H54 (cell line): ENCODE measurements at places on chromosomes 4 and X.
A peak's percentile ranks its signal among the peaks of the same experiment; 100 is the strongest.

DNA sequence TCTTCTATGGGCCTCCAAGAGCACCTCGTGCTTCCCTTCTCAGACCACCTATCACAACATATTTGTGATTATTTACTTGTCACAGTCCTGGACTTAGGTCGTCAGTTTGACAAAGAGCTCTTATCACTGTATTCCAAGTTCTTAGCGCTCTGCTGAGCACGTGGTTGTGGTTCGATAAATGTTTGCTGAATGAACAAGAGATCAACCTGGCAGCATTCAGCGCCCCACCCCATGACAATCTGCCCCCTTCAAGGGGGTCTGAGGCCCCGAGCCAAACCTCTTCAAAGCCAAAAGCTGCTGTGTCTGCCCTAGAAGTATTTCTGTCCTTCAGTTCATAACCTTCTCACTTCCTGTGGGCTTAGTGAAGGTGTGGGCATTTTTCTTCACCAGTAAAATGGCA, 15.0 kb downstream of the RPS4X start:
- no peak for DNase-seq

DNA sequence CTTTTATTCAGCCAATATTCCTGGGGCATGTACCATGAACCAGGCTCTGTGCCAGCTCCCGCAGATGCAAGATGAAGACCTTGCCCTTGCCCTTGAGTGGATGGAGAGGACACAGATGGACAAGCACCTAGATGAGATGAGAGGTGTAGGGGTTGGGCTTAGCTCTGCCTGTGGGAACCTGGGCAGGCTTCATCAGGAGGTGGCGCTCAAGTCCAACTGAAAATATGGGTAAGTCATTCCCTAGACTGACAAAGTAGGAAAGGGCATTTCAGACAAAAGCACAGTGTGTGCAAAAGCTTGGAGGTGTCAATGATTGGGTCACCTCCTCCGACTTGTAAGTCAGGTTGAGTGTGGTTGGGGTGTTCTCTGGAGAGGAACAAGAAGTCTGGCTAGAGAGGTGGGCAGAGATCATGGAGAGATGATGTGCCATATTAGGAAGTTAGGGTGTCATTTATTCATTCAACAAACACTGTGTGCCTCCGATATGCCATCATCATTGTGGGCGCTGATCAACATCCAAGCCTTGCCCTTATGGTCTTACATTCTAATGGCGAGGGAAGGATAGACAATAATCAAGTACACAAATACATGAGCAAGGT, 64.6 kb downstream of the ANAPC4 start:
- peak; percentile 22 for DNase-seq

- peak; percentile 26 for DNase-seq
Measured at GRCh38 chrX:123920105-123920785, 41.3 kb upstream of the STAG2 start.

DNA sequence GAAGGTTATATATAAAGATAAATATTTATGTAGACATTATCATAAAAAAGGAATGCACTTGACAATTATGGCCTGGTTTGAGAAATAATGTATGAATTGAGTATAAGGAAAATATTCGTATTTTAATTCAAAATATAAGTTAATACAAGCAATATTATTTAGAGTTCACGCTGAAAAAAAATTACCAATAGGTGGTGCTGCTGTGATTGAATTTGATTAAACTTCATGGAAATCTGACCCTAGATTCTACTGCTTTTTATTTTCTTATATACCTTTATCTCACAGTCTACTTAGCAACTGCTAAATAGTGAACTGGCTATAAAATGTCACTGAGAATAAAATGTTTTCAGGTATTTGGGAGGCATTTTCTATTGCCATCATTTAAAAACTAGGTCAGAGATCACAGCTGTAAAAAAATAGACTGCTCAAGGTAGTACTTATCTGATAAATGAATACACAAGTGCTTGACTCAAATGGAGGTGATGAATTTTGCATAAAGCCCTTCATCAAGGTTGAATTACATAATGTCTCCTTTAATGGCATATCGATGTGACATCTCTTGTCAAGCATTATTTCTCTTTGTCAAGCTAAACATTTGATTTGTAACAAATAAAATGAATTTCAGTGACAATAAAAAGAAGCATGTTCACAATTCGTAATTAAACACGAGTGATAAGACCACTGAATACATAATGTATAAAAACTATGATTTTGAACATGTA, 1638.8 kb upstream of the PCDH7 start:
- no peak for DNase-seq

DNA sequence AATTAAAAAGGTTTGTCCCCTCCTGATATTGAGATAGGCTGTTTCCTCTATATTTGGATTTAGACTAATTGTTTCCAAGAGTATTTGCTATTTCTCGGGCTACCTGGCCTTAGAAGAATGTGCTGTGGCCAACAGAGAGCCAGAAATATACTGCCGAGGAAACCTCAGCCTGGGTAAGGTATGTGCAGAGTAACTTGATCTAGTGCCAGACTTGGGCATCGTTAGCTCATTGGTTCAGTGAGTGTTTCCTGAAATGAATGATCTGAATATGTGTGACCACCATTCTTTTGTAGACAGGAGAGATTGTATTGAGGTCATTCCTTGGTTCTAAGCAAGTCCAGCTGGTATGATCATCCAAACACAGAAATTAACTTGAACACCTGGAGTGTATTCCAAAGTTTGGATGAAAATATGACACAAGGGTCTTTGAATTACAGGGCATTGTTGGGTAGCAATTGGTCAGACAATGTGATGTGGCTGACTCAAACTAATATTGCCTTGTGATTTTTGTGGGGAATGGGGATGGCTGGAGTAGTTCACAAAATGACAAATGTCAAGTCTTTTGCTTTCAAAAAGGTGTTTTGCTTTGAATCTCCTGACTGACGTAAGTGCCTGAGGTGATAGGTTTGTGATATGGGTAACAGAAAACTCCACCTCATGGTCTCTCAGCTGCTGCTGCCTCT, 100.2 kb upstream of the CXCL13 start:
- DNase-seq, result no peak

GRCh38 chrX:53128097-53128749, 34.3 kb downstream of the KANTR start:
- no peak for DNase-seq

- DNase-seq, result no peak
Measured at GRCh38 chr4:127048376-127049044, 584.2 kb upstream of the INTU start.

DNA sequence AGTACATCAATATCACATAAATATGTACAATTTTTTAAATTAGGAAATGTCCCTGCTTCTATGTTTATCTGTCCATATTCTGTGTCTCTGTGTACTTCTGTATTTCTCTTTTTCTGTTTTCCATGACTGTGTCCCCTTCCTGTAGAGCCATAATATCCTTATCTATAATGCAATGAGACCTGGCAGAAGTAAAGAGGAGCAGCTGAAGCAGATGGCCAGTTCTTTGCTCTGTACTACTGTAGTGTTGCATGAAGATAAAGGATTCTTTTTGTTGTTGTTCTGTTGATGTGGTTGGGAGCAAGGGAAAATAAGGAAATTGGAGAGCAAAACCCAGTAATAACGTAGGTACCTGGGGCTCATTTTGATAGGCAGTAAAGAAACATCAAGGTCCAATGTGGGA, 301.7 kb downstream of the ADGRL3 start:
- no peak for DNase-seq

GRCh38 chrX:139909712-139910111, 23.1 kb downstream of the ATP11C start:
- no peak for DNase-seq

- peak; percentile 47 for DNase-seq
Measured at GRCh38 chr4:110198435-110199416, at the start of gene ELOVL6. ELOVL6 (minus strand) TSS chr4:110198615; CDS start chr4:110198335, 280 bp downstream.

DNA sequence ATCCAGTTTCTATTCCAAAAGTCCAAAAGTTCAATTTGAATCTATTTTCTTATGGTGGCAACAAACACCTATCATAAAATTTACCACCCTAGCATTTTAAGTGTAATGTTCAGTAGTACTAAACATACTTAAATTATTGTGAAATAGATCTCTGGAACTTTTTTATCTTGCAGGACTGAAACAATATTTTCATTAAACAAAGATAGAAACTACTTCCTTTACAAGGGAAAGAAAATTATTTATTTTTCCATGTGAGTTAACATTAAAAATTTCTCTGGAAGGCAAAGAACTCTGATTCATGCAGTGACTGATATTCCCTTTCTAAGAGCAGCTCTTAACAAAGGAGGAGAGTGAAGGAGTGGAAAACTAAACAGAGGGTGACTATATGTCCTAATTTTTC, 40.2 kb downstream of the ADH7 start:
- DNase-seq, result no peak

DNA sequence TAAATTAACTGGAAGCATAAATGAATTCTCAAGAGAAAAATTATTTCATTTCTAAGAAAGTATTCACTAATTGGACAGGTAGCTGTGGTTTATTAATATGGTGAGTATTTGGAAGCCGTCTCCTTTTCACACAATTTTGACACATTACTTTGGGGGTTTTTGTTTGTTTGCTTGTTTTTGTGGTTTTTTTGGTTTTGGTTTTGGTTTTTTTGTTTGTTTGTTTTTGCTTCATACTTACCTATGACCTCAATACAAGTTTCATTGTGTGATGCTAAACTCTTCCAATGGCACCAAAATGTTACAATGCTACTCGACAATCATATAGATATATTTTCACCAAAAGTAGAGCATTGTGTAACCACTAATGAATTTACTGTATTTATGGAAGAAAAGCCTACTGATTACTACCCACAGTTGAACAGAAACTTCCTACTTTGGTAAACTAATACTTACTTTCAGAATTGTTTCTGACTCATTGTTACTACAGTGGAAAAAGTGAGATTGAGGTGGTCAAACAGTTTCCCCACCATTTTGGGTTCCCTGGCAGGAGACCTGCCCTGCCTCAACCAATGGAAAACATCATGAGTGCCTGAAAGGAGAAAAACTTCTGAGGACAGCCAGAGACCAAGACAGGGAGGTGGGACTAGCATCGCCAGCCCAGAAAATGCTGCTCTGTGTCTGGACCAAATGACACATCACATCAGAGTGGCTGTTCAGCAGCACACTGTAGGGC, 443.1 kb downstream of the HNRNPD start:
- DNase-seq, result no peak

DNA sequence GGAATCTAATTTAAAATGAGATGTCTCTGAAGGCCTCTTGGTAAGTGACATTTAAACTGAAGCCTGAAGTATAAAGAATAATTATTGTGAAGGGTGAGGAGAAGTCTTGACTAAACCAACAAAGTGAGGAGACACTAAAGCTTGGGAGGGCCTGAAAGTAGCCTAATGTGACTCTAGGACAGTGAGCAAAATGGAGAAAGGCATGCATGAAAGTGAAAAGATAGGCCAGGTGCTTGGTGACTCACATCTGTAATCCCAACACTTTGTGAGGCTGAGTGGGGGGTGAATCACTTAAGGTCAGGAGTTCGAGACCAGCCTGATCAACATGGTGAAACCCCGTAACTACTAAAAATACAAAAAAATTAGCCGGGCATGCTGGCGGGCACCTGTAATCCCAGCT, 46.9 kb upstream of the SMARCAD1 start:
- DNase-seq, result no peak

DNA sequence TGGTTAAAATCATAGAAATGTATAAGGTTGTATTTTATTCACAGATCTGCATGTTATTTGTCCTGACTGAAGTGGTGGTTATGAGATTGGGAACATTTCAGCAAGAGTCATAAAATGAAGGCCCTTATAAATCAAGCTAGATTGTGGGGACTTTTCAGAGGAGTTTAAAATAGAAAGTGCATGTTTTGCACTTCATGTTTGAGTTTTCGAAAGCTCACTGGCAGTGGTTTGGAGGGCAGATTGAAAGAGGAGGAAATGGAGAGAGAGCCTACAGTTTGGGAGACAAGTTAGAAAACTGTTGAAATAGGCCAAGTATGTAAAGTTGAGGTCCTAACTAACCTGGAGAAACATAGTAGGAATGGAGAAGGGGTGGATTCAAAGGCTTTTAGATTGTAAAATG, 124.9 kb downstream of the KDM6A start:
- DNase-seq, result no peak

GRCh38 chr4:11603591-11604194, 175.0 kb upstream of the HS3ST1 start:
- DNase-seq, result no peak

DNA sequence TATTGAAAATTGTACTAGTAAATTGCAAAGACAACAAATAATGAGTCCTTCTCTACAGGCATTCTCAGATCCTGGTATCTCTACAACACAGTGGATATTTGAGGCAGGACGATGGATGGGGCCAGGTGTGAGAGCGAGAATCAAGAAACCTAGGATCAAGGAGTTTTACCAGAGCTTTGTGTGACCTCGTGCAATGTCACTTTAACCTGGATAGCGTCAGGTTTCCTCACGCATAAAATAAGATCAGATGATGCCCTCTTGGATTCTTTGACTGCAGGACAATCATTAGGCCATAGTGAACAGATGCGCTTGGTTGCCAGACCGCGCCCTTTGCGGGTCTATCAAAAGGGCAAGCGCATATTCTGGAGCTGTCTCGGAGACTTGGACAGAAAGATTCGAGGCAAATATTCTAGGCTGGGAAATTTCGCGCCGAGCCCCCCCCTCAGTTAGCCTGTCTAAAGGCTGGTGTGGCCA, 66.6 kb downstream of the FBXO8 start:
- no peak for DNase-seq

DNA sequence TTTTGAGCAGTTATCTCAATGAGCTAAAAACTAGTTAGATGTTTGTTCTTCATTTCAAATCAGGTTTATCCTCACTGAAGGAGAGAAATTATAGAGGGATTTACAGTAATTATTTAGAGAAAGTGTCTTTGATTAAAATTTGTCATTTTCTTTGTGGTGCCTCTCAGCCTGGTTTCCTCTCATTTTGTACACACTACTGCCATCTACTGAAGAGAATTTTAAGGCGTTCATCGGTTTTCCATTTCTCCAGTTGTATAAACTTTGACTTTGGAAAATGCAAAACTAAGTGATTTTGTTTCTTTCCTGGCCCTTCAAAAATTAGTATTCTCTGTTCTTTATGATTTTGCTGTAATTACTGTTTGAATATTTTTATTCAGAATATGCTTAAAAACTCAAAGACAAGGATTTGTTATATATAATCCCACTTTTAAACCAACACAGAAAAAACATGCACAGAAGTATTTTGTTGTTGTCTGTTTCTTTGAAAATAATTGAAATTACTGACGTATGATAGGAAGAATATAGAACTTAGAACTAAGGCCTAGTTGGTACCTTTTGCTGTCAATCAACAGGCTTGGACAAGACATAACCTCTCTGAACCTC, 34.4 kb upstream of the ANXA3 start:
- no peak for DNase-seq

- DNase-seq, result no peak
Measured at GRCh38 chr4:1469043-1469442, 62.8 kb upstream of the NKX1-1 start.

GRCh38 chr4:174697896-174698295, 131.2 kb downstream of the GLRA3 start:
- DNase-seq, result no peak
